HS-5 (cell line): ENCODE measurements at places on chromosomes 13 and 19.

DNA sequence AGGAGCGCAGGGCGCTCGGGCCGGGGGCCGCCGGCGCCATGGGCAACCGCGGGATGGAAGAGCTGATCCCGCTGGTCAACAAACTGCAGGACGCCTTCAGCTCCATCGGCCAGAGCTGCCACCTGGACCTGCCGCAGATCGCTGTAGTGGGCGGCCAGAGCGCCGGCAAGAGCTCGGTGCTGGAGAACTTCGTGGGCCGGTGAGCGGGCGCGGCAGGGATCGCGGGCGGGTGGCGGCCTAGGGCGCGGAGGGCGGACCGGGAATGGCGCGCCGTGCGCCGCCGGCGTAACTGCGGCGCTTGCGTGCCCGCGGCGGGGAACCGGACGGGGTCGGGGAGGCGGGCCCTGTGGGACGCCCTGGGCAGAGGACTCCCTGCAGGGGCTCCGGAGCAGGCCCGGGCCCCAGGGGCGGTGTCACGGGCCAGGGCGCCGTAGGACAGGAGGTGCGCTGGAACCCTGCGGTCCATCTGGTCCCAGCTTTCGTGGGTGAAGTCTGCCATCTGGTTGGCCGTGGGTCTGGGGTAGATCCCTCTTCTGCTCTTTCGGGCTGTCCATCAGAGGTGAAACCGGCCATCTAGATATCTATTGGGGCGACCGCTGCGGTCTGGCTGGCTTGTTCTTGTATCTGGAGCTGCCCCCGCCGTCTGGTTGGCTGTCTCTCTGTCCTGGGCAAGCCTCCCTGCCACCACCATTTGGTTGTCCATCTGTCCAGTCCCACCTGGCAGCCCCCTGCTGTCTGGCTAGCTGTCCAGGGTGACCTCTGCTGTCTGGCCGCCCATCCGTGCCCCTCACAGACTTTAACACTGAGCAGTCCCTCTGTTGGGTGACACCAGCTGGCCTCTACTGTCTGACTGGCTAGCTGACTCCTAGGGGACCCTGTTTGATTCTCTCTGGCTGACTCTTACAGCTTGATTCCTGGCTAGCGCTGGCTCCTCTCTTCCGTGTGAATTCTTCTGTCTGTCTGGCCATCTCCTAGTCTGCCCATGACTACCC, 622 bp downstream of the DNM2 start:
- DNase-seq = no peak

DNA sequence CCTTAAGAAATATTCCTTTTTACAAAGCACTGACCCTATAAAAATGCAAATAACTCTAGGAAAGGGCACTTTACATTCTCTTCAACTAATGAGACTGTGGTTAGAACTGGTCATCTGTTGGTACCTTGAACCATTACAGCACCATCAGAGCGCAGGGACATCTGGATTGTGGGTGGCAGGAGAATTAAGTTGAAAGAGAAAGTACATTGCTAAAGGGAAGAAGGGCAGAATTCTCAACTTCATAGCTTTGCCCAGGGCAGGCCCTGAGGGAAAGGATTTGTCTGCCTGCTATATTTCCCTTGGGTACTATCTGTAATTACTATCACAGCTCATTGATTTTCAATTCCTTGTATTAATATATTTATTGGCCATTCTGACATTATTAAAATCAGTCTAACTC, 196.8 kb downstream of the KLF12 start:
- no peak for DNase-seq

DNA sequence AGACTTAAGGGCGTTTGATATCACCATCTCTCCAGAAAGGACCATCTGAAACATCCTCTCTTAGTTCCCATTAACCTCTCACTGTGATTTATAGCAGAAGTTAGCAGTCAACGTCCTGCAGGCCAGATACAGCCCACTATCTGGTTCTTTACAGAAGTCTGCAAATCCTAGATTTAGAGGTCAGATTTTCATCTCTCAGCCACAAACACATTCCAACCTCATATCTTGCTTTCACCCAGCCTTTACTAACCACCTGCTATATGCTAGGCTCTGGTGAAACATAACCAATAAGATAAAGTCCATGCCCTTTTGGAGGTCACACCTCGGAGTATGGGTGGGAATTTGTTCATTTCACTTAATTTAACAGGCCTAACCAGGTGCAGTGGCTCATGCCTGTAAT, 76.8 kb upstream of the CACNA1A start:
- DNase-seq = no peak

- no peak for DNase-seq
Measured at GRCh38 chr19:40358773-40359172, 10.3 kb downstream of the PLD3 start.
